Dorsolateral prefrontal cortex (tissue), 122 donors: ENCODE measurements at places on chromosomes 1 and 21.

DNA sequence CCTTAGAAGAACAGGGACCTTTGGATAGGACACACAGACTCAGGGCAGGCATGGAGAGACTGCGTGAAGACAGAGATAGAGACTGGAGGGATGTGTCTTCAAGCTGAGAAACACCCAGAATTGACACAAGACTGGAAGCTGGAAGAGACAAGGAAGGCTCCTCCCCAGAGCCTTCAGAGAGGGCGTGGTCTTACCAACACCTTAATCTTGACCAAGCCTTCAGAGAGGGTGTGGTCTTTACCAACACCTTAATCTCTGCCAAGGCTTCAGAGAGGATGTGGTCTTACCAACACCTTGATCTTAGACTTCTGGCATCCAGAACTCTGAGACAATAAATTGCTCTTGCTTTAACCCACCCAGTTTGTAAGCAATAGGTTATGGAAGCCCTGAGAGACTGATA, 481.4 kb upstream of the VAMP3 start:
- no peak for DNase-seq

DNA sequence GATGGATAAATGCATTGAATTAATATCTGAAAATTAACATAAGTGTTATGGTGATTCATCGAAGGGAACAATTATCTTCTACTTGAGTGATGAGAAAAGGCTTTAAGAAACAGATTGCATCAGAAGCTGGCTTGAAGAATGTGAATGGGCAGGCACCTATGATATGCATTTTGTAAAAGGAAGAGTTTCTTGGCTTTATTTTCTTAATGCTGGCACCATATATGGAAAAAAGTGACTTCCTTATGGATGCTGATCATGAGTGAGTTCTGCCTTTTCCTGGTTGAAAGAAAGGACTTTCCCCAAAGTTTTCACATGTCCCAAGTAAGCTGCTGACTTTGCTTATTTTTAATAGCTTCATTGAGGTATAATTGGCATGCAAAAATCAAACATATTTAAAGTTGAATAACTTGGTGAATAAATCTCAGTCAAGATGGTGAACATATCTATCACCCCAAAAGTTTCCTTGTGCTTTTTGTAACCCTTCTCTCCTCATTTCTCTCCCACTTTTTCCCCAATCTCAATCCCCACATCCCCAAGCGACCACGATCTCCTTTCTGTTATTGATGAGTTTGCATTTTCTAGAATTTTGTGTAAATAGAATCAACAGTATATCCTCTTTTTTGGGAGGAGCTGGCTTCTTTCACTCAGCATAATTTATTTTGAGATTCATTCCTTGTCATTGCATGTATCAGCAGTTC, 74.2 kb downstream of the SPATA46 start:
- DNase-seq, result no peak

DNA sequence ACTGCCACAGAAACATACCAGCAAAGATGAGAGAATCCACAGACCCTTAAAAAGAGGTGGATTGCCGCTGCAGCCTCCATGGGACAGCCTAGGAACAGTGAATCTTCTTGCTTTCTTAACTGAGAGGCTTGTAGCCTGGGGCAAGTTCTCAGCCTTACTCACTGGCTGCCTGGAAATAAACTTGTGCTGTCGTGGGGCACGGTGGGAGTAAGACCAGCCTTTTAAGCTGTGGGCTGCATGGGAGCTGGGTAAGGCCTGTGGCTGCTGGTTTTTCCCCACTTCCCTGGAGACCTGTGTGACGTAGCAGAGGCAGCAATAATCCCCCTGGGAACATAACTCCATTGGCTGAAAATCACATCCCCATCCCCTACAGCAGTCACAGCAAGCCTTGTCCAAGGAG, 30.8 kb downstream of the CD2 start:
- DNase-seq, result no peak

- DNase-seq, result no peak
Observed at GRCh38 chr1:235101558-235102258, 26.9 kb downstream of the TOMM20 start.

DNA sequence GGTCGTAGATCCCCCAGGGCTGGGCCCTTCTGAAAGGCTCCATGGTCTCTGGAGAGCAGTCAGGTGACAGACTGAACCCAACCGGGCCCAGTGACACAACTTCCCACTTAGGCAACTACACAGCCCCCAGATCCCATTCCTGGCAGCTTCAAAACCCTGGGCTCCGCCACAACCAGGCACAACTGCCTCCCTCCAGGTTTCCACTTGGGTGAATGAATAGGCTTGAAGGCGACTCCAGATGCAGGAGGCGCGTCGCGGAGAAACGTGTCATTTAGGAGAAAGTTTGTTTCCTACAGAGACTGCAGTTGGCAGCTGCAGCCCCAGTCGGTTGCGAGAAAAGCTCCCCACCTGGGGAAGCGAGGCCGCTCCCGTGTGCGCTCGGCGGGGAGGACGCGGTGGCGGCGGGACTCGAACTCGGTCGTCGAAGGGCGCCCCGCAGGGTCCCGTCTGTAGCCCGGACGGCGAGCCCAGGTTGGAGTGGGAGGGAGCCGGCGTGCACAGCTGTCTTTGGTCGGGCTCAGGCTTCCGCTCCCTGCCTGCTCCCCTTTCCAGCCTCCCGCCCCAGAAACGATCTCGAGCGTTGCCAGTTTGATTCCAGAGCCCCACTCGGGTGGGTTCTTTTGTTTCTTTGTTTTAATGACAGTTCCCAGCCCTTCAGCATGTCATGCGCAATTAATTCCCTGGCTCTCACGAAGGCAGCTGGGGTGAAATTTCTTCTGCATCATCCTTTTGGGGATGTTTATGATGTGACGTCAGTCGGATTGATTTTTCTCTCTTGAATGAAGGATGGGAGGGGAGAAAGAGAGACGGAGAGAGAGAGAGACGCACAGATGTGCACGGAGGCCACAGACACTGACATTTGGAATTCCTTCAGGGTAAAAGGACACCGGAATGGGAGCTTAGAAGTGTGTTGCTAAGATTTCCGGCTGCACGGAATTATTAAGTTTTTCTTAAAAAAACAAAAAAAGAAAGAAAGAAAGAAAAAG, 862 bp upstream of the SGIP1 start:
- DNase-seq, result no peak

DNA sequence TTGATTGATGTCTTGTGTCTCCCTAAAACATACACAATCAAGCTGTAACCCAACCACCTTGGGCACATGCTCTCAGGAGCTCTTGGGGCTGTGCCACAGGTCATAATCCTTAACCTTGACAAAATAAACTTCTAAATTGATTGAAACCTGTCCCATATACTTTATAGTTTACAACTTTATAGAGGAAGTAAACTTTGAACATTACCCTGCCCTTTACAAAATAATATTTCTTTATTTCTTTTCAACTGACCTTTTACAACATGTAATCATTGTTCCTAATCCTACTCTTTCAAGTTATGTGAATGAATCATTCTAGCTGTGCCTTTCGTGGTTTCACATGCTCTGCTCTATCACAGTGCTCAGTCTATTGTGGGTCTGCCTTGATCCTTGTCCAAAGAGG, 118.3 kb upstream of the ATP1A1 start:
- no peak for DNase-seq

DNA sequence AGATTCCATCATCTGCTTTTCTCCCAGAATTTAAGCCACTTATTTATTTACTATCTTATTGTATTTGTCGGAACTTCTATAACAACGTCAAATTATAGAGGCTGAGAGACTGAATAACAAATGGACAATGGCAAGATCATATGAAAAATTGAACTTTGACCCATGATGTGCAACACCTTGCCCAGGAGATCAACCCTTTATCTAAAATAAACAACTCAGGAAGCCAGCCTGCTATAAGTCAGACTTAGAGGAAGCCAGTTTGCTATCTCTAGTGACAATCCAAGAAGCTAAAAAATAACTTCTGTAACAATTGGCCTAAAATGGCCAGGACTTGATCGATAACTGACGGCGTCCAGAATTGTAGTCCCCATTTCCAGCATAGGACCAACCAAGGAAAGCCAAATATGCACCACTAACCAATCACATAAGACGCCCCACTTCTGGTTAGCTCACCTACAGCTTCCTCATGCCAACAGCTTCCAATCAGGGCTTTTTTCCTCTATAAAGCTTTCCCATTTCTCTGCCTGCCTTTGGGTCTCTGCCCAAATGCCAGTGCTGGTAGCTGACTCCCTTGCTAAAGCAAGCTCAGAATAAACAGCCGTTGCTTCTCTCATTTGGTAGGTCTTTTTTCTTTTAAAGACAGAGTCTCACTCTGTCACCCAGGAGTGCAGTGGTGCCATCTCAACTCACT, 28.5 kb downstream of the ANP32E start:
- DNase-seq, result no peak

DNA sequence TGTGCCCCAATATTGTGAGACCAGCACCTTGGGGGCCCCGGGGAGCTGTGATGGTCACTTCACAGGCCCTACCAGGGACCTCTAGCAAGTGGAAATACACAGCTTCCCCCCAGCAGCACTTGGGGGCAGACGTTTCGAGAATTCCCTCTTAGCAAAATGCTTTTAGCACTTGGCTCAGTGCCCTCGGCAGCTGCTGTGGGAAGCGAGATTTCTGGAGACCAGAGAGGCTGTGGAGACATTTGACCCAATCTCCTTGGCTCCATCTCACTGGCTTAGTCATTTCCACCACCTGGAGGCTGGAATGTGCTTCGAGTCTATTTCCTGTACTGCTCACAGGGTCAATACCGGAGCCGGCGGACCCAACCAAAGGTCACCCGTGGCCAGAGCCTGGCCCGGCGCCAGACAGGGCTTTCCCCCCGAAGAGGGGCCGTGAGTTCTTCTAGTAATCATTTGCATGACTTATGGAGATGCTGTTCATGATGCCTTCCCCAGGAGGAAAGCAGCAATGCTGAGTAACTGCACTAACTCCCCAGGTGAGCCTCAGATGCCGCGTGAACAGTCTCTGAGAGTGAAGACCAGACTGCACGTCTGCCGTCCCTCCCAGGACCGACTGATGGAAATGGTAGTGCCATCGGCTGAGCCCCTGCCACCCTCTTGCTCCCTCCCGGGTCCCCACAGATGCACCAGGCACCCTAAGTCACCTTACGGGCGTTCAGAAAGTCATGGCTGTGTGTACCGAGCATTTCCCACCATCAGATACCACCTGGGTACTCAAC, 4.4 kb upstream of the C2CD2 start:
- DNase-seq, result no peak

GRCh38 chr1:225182716-225183115, 245.1 kb downstream of the LBR start:
- no peak for DNase-seq
